ENCODE measurements at places on chromosomes 12 and 14.

GRCh38 chr14:22773162-22774010, 6.9 kb downstream of the OXA1L start:
- no peak for DNase-seq
- H3K36me3 ChIP-seq: peaks cover 28% of the 10 kb centered on the region

DNA sequence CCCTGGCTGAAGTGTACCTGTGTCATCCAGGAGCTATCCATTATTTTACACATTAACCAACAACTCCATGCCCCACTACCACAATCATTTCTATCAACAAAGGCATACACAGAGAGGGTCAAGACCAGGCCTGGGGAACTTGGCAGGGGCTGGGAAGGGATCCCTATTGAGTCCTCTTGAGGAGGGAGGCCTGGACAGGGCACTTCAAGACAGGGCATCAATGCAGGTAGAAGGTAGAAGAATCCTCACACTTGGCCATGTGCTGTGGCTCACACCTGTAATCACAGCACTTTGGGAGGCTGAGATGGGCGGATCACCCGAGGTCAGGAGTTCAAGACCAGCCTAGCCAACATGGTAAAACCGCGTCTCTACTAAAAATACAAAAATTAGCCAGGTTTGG, 13.4 kb upstream of the ANKRD33 start:
- H3K27ac ChIP-seq: no peak overlapping the region
- H3K4me1 ChIP-seq: peaks cover 5% of the 10 kb centered on the region
- no peak for DNase-seq
- H3K4me3 ChIP-seq: no peak overlapping the region
- H3K27me3 ChIP-seq: peaks cover 45% of the 10 kb centered on the region

- no peak overlapping the region for H3K4me3 ChIP-seq
- H3K27me3 ChIP-seq: no peaks in the 10 kb centered on the region
- no peaks in the 10 kb centered on the region for H3K4me1 ChIP-seq
- no peaks in the 10 kb centered on the region for H3K36me3 ChIP-seq
Measured at GRCh38 chr14:80560800-80561657, 349.7 kb upstream of the DIO2 start.

DNA sequence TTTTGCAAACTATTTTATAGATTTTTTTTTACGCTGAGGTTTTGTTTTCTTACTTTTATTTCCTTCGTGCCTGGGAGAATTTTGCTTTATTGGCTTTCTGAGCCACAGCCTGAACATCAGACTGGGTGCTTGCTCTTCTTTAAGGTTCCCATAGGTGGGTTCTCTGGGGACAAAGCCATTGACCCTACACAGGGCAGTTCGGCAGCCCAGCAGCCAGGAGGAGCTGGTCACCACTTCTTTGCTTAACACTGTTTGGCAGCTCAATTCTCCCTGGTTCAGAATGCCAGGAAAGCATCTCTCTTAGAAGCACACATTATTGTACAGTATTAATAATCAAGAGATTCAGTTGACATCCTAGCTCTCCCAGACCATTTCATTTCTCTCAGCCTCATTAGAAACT, 140.8 kb upstream of the NEDD1 start:
- H3K4me3 ChIP-seq: no peak overlapping the region
- no peaks in the 10 kb centered on the region for H3K36me3 ChIP-seq
- peak; percentile 9 for DNase-seq

- H3K4me3 ChIP-seq: no peak overlapping the region
- H3K36me3 ChIP-seq: peaks cover 44% of the 10 kb centered on the region
- no peak for DNase-seq
- no peak overlapping the region for H3K27ac ChIP-seq
Measured at GRCh38 chr12:117158911-117159553, 31.2 kb downstream of the FBXO21 start.
